ENCODE measurements at places on chromosomes 3 and 15.

DNA sequence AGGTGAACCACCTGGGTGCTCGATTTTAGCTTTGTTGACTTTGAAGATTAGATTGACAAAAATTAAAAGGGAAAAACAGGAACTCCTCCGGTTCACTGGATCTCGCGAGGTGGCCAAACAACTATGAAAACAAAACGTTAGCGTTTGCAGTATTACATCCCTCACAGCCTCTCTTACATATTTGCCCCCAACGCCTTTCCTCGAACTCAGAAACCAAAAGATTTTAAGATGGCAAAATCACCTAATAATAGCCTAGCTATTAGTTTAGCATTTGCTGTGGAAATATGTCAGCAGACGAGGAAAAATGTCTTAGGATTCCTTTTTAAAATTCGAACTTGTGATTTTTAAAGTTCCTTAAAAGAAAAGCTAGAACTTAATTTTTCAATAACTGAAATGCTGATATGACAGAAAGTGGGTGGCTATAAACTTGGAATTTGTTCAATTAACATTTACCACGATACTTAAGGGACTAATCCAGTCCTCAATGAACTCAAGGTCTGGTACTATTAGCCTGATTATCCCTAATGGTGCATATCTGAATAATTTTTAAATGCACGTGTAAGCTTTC is 491 bp upstream of the SENP7 start:
- no peak for DNase-seq

GRCh38 chr3:143506190-143506589 is 342.1 kb downstream of the SLC9A9 start:
- DNase-seq = no peak

- no peak for DNase-seq
Observed at GRCh38 chr3:50624634-50625033, 7.7 kb downstream of the MAPKAPK3 start.

- DNase-seq = no peak
Observed at GRCh38 chr3:66113542-66113941, 74.8 kb upstream of the MAGI1 start.

DNA sequence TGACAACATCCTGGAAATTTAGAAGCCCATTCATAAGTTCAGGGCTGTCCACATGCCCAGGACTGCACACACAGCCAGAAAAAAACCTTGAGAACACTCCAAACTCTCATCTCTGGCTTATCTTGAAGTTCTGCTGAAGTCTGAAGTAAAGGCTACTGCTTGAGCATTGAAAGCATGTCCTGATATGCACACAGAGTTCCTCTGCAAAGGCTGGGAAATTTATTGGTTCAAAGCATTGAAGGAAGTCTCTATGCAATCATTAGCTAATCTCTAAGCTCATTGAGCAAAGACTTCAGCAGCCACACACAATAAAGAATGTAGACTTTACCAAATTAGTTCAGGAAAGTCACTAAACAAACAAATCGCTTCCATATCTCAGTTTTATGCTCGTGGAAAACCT is 162.0 kb upstream of the STT3B start:
- no peak for DNase-seq

DNA sequence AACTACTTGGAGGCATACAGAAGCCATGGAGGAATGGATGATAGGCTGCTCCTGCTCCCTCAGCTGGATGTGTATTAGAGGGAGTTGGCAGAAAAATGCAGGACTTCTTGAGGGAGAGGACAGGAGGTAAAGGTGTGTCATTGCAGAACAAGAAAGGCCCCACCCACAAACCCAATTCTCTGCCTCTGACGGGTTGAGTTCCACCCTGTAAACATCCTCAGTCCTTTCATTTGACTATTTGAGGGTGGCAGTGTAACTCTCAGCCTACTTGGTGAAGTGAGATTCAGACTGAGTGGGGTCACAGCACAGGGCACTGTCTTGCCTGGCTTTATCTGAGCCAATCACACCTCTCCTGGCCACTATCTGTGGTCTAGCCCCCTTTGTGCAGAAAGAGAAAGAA is at the start of gene TPRG1:
Gene TPRG1, plus strand, starts transcription at position 265 of the 400 bp plus-strand sequence. CDS start 35,414 bp downstream, outside the sequence.
- no peak for DNase-seq

DNA sequence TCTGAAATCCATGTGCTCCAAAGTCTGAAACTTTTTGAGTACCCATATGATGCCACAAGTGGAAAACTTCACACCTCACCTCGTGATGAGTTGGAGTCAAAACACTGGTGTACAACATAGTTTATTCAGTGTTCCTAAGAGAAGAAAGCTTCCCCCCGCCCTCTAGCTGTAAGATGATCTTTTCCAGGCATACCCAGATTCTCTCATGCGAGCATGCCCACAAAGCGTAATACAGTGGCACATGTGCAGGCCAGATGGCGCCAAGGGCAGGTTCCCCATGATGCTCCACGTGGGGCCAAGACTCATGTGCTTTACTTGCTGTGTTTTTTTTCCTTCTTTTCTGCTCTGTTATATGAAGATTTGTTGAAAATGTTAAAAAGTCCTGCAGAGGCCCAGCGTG is 104.9 kb upstream of the LRRFIP2 start:
- DNase-seq = no peak

DNA sequence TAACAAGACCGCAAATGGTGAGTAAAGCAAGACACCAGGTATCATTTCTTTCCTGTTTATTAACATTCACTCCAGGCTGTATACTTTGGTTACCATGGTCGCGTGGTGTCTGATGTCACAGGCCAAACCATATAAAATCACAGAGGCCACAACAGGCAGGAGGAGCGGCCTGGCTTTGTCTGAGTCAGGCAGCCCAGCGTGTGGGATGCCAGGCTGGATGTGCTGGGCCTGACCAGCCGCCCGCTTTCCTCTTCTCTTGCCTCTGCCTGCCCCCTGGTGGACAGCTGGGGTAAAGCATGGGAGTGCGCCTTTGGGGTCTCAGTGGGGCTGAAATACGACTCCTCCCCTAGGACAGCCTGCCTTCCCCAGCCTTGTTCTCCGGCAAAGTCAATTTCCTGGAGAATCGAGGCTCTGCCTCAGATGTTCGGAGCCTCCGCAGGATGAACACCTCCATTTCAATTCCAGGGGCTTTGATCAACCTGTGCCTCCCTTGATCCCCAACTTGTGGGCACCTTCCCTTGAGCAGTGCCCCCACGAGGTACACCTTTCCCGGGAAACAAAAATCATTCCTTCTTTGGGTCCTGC is 78.2 kb downstream of the CCNL1 start:
- peak; percentile 91 for DNase-seq

DNA sequence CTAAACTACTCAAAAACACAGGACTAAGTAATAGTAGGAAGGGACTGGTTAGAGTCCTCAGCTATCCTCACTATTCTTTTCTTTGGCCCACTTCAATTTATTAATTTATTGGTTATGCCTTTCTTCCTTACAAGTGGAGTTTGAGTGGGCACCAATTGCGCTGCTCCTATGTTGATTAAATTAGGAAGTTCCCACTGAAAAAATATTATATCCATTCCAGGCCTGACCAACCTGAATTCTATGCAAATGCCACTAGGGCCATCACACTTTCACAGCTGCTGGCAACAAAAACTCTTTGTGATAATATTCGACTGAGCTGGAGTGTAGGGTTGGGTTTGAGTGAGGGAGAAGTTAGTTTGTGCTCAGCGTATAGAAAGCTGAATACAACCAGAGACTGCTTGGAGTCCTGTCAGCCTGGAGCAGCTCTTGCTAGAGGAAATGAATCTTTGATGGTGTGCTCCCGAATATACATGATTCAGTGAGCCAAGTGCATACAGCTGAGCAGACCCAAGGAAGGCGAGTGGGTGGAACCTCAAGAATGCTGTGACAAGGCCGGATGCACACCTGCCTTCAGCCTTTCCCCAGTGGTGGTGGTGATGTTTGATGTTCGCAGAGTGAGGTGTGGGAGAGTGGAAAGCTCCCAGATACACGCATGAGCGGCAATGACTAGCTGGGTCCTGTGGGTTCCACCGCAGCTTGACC is 1.5 kb downstream of the ARHGEF3 start:
- no peak for DNase-seq

DNA sequence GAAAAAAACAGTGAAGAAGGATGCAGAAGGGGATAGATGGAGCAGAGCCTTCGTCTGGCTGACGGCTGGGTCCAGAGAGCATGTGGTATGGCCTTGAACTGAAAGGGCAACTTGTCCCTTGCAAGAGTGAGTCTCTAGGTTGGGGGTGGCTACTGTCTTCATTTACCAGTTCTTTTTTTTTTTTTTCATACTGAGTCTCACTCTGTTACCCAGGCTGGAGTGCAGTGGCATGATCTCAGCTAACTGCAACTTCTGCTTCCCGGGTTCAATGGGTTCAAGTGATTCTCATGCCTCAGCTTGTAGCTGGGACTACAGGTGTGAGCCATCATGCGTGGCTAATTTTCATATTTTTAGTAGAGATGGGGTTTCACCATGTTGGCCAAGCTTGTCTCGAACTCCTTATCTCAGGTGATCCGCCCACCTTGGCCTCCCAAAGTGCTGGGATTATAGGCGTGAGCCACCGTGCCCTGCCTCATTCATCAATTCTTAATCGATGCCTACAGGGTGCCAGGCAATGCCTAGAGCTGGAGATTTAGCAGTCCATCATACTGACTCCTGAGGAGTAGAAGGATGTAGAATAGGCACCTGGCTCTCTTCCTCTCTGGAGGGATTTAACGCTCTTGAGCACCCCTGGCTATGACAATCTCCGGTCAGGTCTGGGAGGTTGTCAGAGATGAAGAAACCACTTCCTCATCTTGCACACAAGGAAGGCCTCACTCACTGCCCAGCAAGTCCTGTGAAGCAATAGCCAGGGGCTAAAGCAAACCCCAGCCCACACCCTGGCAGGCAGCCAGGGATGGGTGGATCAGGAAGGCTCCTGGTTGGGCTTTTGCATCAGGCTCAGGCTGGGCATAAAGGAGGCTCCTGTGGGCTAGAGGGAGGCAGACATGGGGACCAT is at the start of gene CAMP:
Gene CAMP, plus strand, starts transcription at position 880 of the 898 bp plus-strand sequence. Its CDS starts 17 bp downstream, at position 897.
- DNase-seq = no peak

- no peak for DNase-seq
Observed at GRCh38 chr3:2156244-2156847, 57.7 kb downstream of the CNTN4 start.

DNA sequence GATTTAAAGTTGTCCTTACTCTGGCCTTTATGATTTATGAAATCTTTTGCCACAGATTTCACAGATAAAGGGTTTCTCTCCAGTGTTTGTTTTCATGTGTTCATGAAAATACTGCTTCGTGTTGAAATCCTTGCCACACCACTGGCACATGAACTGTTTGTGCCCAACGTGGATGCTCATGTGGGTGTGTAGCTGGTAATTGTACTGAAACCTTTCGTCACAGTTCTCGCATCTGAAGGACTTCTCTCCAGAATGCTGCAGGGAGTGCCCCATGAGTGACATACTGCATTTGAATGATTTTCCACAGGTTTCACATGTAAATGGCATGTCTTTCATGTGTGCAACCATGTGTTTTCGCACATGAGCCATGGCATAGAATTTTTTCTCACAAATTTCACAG is 111.9 kb downstream of the DOCK3 start:
- DNase-seq = no peak

DNA sequence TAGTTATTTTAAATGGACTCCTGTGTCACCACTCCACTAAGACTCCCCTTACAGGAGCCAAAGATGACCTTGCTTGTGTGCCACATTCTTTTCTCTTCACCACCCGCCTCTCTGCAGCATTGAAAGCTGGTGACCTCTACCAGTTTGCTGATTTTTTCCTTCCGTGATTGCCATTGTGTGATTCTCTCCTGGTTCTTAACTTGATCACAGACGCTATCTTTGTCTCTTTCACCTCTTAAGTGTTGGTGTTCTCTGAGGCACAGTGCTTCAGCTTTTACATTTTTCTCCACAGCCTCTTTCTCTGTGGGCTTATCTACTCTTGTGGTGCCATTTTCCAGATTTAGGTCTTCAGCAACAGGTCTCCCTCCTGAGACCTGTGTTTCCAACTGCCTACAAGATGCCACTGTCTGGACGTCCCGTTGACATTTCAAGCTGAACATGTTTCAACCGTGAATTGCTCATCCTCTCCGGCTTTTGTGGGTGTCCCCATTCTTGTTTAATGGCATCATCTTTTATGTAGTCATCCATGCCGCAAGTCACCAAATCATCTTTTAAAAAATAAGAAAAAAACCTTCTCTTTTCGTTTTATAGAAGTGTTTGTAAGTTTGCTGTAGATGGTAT is 26.5 kb downstream of the IQGAP1 start:
- no peak for DNase-seq
